Uterus (tissue), 4 donors: ENCODE measurements at places on chromosomes 4 and X. TPM values are rescaled to one million over a fixed set of nuclear protein-coding genes. Genes with fewer than 3 reads are reported as not detected.

Gene EMCN
- 84.1 TPM for total RNA-seq

DNA sequence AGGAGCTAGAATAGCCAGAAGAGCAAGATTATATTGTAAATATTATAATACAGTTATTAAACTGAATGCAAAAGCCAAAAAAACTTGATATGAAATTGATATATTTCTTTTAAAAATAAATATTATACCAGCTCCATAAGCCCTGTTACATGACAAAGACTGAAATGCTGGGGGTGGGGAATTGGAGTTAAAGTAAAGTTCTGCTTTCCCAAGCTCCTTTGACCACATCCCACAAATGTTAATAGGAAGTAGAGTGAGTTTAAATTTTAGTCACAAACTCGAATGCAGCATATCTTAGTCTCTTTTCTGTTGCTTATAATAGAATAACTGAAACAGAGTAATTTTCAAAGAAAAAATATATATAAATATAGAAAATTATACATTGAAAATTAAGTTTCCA lies 46.9 kb upstream of the NFKB1 start:
- DNase-seq, result no peak

Gene CSN3
- total RNA-seq, result not detected

Gene CCDC120
- total RNA-seq, result 12.0 TPM

- DNase-seq, result no peak
Measured at GRCh38 chrX:23805389-23805788, 22.4 kb downstream of the SAT1 start.

DNA sequence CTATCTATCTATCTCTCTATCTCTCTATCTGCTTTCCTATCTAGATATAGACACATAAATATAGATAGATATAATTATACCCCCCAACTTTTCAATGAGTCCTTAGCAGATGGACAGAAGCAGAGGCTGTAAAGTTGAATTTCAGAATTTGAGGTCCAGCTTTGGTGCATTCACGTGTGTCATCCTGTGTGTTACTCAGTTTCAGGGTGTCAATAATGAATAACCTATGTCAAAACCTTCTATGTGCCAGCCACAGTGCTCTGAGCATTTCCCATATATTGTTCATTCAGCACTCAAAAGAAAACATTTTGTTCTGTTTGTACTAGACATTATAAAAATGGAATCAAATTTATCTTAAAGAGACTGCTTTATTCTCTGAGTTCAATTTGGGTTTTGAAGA lies 310.0 kb downstream of the ARHGAP24 start:
- no peak for DNase-seq

DNA sequence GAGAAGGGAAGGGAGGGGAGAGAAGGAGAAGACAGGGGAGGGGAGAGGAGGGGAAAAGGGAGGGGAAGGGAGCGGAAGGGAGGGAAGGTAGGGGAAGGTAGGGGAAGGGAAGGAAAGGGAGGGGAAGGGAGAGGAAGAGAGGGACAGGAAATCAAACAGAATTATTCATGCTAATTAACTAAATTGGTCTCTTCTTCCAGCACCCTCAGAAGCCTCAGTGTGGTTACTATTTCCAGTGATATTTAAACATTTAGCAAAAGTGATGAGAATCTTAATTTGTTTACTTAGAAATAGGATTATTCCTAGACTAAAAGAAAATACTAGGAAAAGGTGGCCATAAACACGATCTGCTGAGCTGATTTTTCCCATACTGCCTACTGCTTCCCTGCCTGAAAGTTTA lies 193.1 kb upstream of the CPEB2 start:
- DNase-seq, result no peak

GRCh38 chr4:86686741-86687140 lies 92.6 kb downstream of the PTPN13 start:
- no peak for DNase-seq

DNA sequence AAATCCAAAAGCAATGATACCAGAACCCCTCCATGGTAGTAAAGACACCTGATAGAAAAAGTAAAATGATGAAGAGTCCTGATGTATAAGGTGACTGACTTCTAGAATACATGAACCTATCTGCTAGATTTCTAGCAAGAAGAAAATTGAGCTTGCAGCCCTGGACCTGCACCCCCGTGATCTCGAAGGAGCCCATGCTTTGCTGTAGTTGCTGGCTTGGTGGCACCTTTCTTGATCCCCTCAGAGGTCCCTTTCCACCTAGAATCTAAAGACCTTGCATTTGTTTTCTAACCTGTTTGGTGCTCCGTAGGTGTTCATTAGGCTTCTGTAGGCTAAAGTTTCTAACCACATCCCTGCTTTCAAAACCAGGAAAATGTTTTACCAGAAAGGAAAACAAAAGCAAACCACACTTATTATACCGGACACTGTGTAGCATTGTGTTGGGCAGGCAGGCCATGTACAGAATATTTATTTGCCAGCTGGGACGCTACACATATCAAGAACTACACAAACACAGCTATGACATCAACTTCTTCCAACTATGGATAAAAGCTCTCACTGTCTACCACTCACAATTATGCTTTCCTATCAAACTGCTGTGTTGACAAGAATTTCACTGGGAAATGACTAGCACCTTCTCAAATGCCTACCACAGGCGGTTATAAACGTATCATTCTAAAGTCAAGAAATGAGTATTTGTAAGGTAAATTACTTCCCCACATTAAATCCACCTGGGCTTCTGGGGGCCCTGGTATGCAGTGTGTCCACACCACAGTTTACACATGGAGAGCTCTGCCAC lies 316.2 kb downstream of the UNC5C start:
- DNase-seq, result no peak

GRCh38 chr4:15390494-15390893 lies 37.3 kb upstream of the C1QTNF7 start:
- DNase-seq, result no peak

DNA sequence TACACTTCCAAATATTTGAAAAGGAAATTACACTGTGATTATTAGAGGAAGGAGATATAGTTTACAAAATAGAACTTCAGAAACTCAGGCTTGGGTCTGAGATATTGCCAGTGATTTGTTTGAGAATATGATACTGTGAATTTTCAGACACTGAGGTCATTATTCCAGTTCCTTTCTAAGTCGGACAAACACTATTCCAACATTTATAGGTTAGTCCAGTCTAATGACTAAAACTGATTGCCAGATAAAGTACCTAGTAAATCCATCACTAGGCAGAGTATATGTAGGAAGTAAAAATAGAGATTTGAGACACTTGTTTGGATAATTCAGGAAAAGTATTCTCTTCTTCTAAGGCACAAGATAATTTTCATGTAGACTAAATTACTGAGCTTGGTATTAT lies 13.2 kb downstream of the MTTP start:
- no peak for DNase-seq

Gene SH3TC1
- 16.4 TPM for total RNA-seq
